ENCODE measurements at places on chromosomes 11 and 22.

GRCh38 chr11:62340269-62340901 is 3.1 kb downstream of the ASRGL1 start:
- DNase-seq, result peak; percentile 53

GRCh38 chr11:108975026-108975425 is 310.2 kb downstream of the DDX10 start:
- DNase-seq, result no peak

- DNase-seq, result no peak
These were observed 31.6 kb downstream of the UQCR10 start for GRCh38 chr22:29798801-29799200.

DNA sequence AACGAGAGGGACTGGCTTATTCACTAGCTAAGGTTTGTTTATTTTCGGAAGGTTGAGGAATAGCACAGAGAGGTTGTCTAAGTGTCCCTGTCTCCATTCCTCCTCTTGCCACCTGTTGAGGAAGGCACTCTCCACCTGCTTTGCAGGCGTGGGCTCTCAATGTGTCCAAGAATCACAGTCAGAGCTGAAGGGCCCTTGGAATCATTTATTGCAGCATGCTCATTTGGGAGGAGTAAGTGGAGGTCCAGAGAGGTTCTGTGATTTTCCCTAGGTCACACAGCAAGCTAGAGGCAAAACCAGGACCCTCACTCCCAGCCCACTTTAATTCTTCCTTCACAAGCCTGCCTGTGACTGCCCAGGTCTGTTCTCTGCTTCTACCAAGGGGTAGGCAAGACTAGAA is 21.3 kb downstream of the ZBTB16 start:
- DNase-seq, result no peak

- DNase-seq, result no peak
These were observed 8.5 kb downstream of the SMTNL1 start for GRCh38 chr11:57545883-57546282.
